MM.1S (cell line): ENCODE measurements at places on chromosomes 12 and 14.

DNA sequence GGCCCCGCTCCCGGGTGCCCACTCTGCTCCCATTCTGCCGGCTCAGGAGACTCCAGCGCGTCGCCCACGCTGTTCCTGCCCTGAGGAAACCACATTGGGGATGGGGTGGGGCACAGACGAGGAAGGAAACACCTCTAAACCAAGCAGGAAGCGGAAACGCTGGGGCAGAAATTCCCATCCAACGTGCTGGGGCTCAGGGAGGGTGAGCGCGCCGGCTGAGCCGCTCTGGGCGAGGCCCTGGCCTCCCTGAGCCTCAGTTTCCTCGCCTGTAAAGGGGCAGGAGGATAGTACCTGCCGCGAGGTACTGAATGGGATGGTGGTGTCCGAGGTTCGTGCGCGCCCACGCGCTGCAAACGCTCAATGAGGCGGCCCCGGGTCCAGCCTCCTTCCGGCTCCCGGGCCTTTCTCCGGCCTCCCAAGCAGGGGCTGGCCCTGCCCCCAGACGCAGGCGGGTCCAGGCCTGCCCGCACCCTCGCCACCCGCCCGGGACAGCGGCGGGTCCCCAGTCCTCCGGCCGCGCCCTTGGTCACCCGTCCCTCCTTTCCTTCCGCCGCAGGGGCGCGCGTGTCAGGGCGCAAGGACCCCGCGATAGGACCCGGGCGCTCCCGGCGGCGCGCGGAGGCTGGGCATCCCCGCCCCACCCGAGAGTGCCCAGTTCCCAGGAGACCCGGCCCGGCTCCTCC lies 673 bp downstream of the BEGAIN start:
- H3K27ac ChIP-seq = no peak overlapping the region
- DNase-seq = no peak
- H3K36me3 ChIP-seq = no peaks in the 10 kb centered on the region
- peaks cover 17% of the 10 kb centered on the region for H3K27me3 ChIP-seq

DNA sequence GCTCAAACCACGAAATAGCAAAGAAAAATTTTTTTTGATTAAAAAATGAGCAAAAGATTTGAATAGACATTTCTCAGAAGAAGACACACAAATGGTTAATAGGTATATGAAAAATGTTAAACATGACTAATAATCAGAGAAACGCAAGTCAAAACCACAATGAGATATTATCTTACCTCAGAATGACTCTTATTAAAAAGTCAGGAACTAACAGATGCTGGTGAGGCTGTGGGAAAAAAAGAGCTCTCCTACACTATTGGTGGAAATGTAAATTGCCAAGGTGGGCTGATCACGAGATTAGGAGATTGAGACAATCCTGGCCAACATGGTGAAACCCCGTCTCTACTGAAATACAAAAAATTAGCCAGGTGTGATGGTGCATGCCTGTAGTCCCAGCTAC lies 315.5 kb upstream of the FLRT2 start:
- no peak overlapping the region for H3K27ac ChIP-seq
- no peaks in the 10 kb centered on the region for H3K27me3 ChIP-seq
- no peaks in the 10 kb centered on the region for H3K36me3 ChIP-seq
- no peak for DNase-seq

- H3K4me1 ChIP-seq = peaks cover 27% of the 10 kb centered on the region
- no peaks in the 10 kb centered on the region for H3K27me3 ChIP-seq
- H3K4me3 ChIP-seq = no peak overlapping the region
- no peaks in the 10 kb centered on the region for H3K36me3 ChIP-seq
- peak; percentile 81 for DNase-seq
- H3K27ac ChIP-seq = no peak overlapping the region
Measured at GRCh38 chr12:53213348-53213747, 6.3 kb upstream of the ITGB7 start.

- H3K27me3 ChIP-seq = no peaks in the 10 kb centered on the region
- no peak overlapping the region for H3K27ac ChIP-seq
- H3K4me1 ChIP-seq = peaks cover 10% of the 10 kb centered on the region
- no peak overlapping the region for H3K4me3 ChIP-seq
Measured at GRCh38 chr12:41460906-41461305, 272.8 kb downstream of the PDZRN4 start.

- DNase-seq = no peak
- no peaks in the 10 kb centered on the region for H3K27me3 ChIP-seq
- no peak overlapping the region for H3K27ac ChIP-seq
- no peak overlapping the region for H3K4me3 ChIP-seq
- no peaks in the 10 kb centered on the region for H3K4me1 ChIP-seq
Measured at GRCh38 chr14:69491193-69491592, 6.7 kb downstream of the PLEKHD1 start.

GRCh38 chr12:113271466-113271852 lies 50.2 kb downstream of the TPCN1 start:
- H3K36me3 ChIP-seq = no peaks in the 10 kb centered on the region
- no peak for DNase-seq
- H3K27me3 ChIP-seq = no peaks in the 10 kb centered on the region
- H3K4me3 ChIP-seq = no peak overlapping the region
- no peaks in the 10 kb centered on the region for H3K4me1 ChIP-seq
- no peak overlapping the region for H3K27ac ChIP-seq
